ENCODE measurements at places on chromosomes 6 and 20.
A peak's percentile ranks its signal among the peaks of the same experiment; 100 is the strongest.

- H3K4me3 ChIP-seq = no peak overlapping the region
- no peaks in the 10 kb centered on the region for H3K27me3 ChIP-seq
- peaks cover 15% of the 10 kb centered on the region for H3K4me1 ChIP-seq
- peaks cover 5% of the 10 kb centered on the region for H3K36me3 ChIP-seq
- H3K27ac ChIP-seq = no peak overlapping the region
- no peak for DNase-seq
Measured at GRCh38 chr6:107636486-107636885, 146.6 kb downstream of the SOBP start.

- H3K4me1 ChIP-seq = peaks cover 7% of the 10 kb centered on the region
- no peak for DNase-seq
- no peak overlapping the region for H3K4me3 ChIP-seq
- H3K27ac ChIP-seq = no peak overlapping the region
Measured at GRCh38 chr6:109255946-109256640, 126.2 kb downstream of the CD164 start.

DNA sequence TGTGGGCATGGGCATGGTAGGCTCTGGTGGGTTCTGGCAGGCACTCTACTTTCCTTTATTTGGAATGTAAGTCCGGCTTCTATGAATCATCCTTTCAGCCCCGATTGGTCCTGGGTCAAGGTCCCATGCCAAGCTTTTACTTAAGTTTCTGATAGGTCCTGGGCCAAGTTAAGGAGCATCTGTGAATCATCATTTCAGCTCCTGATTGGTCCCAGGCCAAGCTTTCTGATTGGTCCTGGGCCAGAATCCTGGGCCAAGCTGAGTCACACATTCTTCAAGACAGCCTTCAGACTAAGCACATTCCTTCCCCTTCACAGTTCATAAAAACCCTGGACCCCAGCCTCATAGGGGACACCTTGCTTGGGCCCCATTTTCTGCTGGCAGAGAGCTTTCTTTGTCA lies 231.0 kb upstream of the EYS start:
- no peaks in the 10 kb centered on the region for H3K27me3 ChIP-seq
- H3K36me3 ChIP-seq = no peaks in the 10 kb centered on the region
- H3K27ac ChIP-seq = no peak overlapping the region
- no peaks in the 10 kb centered on the region for H3K4me1 ChIP-seq
- no peak overlapping the region for H3K4me3 ChIP-seq
- no peak for DNase-seq

GRCh38 chr6:26258212-26258977 lies 106.6 kb upstream of the BTN3A2 start:
- H3K36me3 ChIP-seq = no peaks in the 10 kb centered on the region
- no peak for DNase-seq
- no peak overlapping the region for H3K4me3 ChIP-seq
- H3K27ac ChIP-seq = no peak overlapping the region
- no peaks in the 10 kb centered on the region for H3K4me1 ChIP-seq

GRCh38 chr6:130794010-130794697 lies 33.1 kb upstream of the SMLR1 start:
- H3K4me1 ChIP-seq = peaks cover 11% of the 10 kb centered on the region
- DNase-seq = no peak
- no peak overlapping the region for H3K27ac ChIP-seq
- no peaks in the 10 kb centered on the region for H3K27me3 ChIP-seq

- peaks cover 10% of the 10 kb centered on the region for H3K27me3 ChIP-seq
- no peaks in the 10 kb centered on the region for H3K36me3 ChIP-seq
- no peak overlapping the region for H3K27ac ChIP-seq
- DNase-seq = no peak
- H3K4me1 ChIP-seq = peaks cover 8% of the 10 kb centered on the region
- H3K4me3 ChIP-seq = no peak overlapping the region
Measured at GRCh38 chr6:148565930-148566663, 180.7 kb upstream of the UST start.

GRCh38 chr20:20138301-20139064 lies 86.2 kb downstream of the CFAP61 start:
- H3K4me3 ChIP-seq = no peak overlapping the region
- peaks cover under 1% of the 10 kb centered on the region for H3K36me3 ChIP-seq
- peak; percentile 37 for DNase-seq
- H3K27me3 ChIP-seq = no peaks in the 10 kb centered on the region
- H3K27ac ChIP-seq = peak overlapping the region; percentile 82

GRCh38 chr6:82786248-82786647 lies 279.4 kb downstream of the UBE3D start:
- DNase-seq = no peak
- H3K4me3 ChIP-seq = no peak overlapping the region
- no peak overlapping the region for H3K27ac ChIP-seq

DNA sequence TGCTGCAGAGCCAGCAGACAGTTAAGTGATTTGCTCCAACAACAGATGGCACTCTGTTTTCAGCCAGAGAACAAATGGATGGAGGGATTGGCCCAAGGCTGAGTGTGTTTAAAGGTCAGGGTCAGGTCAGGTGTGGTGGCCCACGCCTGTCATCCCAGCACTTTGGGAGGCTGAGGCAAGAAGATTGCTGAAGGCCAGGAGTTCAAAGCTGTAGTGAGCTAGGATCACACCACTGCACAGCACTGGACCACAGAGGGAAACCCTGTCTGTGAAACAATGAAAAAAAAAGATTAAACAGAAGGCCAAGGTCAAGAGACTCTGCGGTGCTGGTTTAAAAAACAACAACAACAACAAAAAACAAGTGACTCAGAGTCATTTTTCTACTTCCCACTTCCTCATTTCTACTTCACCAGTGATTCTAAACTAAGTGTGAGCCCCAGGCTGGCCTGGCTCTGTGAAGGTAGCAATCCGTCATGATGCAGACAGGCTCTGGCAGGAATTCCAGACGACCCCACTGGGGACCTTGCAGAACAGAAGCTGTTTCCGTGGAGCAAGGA lies 42.5 kb upstream of the ARMC2 start:
- no peaks in the 10 kb centered on the region for H3K27me3 ChIP-seq
- H3K4me3 ChIP-seq = no peak overlapping the region
- no peaks in the 10 kb centered on the region for H3K36me3 ChIP-seq
- no peak for DNase-seq
- no peak overlapping the region for H3K27ac ChIP-seq
- H3K4me1 ChIP-seq = peaks cover 27% of the 10 kb centered on the region

DNA sequence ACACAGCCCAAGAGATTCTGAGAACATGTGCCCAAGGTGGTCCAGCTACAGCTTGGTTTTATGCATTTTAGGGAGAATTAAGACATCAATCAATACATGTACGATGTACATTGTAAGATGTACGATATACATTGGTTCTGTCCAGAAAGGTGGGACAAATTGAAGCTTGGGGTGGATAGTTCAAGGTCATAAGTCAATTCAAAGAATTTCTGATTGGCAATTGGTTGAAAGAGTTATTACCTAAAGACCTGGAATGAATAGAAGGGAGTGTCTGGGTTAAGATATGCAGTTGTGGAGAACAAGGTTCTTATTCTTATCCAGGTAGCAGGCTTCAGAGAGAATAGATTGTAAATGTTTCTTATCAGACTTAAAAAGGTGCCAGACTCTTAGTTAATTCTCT lies 31.8 kb upstream of the LCA5 start:
- no peak overlapping the region for H3K27ac ChIP-seq
- no peaks in the 10 kb centered on the region for H3K27me3 ChIP-seq
- DNase-seq = no peak
- peaks cover 12% of the 10 kb centered on the region for H3K4me1 ChIP-seq
- H3K4me3 ChIP-seq = no peak overlapping the region

- H3K4me3 ChIP-seq = no peak overlapping the region
- H3K36me3 ChIP-seq = no peaks in the 10 kb centered on the region
- H3K27ac ChIP-seq = no peak overlapping the region
- H3K4me1 ChIP-seq = no peaks in the 10 kb centered on the region
- H3K27me3 ChIP-seq = no peaks in the 10 kb centered on the region
Measured at GRCh38 chr20:54267483-54268003, 59.7 kb downstream of the PFDN4 start.

DNA sequence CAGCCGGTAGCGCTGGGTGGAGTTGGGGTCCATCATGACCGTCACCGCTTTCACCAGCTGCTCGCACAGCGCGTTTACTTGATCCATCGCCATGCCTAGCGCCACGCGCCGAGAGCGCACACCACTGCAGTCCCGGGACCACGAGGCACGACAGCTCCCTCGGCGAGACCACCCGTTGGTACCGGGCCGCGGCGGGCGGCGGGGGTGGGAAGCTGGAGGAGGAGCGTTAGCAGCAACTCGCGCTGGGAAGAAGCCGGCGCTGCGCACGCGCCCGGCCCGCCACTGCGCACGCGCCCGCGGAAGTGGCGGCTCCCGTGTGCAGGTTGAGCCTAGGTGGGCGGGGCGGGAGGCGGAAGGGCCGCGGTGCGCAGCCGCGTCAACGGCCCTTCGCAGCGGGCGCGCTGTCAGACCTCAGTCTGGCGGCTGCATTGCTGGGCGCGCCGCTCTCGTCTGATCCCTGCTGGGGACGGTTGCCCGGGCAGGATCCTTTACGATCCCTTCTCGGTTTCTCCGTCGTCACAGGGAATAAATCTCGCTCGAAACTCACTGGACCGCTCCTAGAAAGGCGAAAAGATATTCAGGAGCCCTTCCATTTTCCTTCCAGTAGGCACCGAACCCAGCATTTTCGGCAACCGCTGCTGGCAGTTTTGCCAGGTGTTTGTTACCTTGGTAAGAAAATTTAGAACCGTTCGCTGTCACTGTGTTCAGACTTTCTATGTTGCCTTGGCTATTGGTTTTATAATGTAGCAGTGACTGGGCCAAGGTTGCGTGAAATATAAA lies at the start of the genes POLH and XPO5:
TSS of gene POLH (plus strand) at position 414 of the 780 bp plus-strand sequence. CDS start 6,135 bp downstream, outside the sequence.
TSS of gene XPO5 (minus strand) at position 267 of the 780 bp plus-strand sequence. CDS start at position 93, 174 bp downstream.
- H3K36me3 ChIP-seq = peaks cover 23% of the 10 kb centered on the region
- H3K27me3 ChIP-seq = no peaks in the 10 kb centered on the region
- H3K4me3 ChIP-seq = peak within 1 kb of the TSS; percentile 99
- peak within 1 kb of the TSS; percentile 88 for H3K27ac ChIP-seq
- peaks cover 52% of the 10 kb centered on the region for H3K4me1 ChIP-seq
- DNase-seq = peak; percentile 93

GRCh38 chr6:77036400-77036799 lies 426.9 kb downstream of the HTR1B start:
- H3K4me3 ChIP-seq = no peak overlapping the region
- no peak for DNase-seq
- no peaks in the 10 kb centered on the region for H3K36me3 ChIP-seq
- H3K27me3 ChIP-seq = no peaks in the 10 kb centered on the region
